Amniotic epithelial cell (primary cell): ENCODE measurements at places on chromosomes 3 and 15.

DNA sequence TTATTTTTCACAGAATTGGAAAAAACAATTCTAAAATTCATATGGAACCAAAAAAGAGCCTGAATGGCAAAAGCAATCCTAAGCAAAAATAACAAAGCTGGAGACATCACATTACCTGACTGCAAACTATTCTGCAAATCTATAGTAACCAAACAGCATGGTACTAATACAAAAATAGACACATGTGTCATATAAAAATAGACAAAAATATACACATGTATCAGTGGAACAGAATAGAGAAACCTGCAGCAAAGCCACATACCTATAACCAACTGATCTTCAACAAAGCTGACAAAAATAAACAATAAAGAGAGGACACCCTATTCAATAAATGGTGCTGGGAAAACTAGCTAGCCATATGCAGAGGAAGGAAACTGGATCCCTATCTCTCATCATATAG lies 259.6 kb downstream of the IGSF11 start:
- DNase-seq: no peak

- DNase-seq: no peak
These were observed 8.5 kb downstream of the CRELD1 start for GRCh38 chr3:9942164-9942563.

GRCh38 chr15:38682861-38683260 lies 118.2 kb upstream of the RASGRP1 start:
- DNase-seq: no peak

- no peak for DNase-seq
These were observed 289.1 kb downstream of the TIGIT start for GRCh38 chr3:114582929-114583328.

DNA sequence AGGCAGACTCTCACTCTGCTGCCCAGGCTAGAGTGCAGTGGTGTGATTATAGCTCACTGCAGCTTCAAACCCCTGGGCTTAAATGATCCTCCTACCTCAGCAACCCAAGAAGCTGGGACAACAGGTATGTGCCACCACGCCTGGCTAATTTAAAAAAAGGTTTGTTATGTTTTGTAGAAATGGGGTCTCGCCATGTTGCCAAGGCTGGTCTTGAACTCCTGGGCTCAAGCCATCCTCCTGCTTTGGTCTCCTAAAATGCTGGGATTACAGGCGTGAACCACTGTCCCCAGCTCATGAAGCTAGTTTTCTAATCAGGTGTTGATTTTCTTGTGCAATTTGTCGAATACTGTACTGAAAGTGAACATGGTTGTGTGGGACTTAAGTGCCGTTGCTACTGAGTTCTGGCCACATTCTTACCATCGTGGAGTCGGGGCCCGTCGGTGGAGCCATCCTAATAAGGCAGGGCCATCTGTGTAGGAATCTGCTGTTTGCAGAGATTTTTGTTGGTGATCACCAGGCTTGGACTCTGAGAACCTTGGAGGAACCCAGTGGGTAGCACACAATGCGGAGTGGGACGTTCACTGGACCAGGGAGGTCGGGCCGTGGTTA lies 193.2 kb downstream of the GOLGA6L6 start:
- DNase-seq: no peak

- DNase-seq: no peak
These were observed 100.0 kb upstream of the C3orf80 start for GRCh38 chr3:160125258-160125657.

GRCh38 chr3:72380711-72381493 lies 467.3 kb downstream of the SHQ1 start:
- no peak for DNase-seq

DNA sequence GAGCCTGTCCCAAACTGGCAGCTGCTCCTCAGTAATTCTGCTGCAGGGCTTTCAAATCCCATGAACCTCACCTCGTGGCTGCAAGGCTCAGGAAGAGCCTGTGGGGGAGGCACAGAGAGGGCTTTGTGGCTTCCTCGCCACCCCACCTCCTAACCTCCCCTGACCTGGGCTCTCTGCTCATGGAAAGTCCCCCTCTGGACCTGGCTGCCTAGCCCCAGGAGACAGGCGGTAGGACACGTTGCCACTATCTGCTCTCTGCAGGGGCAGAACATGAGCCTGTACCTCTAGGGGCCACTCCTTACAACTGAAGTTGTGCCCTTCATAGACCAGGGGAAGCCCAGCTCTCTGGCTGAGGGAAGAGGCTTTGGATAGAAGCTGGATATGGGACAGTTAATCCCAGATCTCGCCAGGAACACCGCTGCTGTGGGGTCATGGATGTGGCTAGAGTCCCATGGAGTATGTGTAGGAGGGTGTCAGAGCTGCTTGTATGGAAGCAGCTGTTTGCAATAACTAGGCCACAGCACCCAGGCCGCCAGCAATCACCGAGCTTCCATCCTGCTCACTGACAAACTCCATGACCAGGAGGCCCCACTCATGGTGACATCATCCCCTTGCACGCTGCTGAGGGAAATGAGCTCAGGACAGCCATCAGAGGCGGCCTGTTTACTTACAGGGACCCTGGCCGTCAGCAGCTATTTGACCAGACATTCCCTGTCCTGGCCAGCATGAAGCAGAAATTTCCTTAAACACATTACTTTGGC lies 34.0 kb upstream of the CILP start:
- peak; percentile 79 for DNase-seq

DNA sequence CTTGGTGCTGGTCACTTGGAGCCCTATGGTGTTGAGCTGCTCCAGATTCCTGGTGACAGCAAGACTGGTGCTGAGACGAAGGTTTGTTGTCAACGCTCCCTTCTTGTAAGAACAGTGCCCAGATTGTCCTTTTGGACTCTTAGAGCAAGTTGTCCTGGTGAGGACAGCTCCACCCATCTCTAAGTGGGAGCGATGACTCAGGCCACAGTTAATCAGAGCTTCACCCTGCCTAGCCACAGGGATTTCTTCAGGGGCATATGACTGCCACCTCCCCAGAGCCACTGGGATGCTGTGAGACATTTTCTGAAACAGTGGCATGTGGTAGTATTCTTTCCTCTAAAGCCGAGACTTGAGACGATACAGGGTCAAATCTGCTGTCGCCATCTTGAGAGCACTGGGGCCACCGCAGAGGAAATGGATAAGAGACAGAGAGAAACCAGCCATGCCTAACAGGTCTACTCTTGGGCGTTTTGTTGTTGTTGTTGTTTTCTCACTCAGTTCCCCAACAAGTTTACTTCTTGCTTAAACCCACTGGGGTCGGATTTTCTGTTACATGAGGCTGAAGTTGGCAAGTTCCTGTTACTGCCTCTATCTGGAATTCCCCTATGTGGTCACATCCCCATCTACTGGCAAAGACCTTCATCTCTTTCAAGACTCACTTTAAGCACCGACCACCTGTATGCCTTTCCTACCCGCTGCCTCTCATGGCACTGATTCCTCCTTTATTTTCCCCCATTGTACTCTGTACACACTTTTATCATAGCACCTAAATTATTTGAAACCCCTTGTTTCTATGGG lies 16.0 kb upstream of the PCOLCE2 start:
- DNase-seq: peak; percentile 29

DNA sequence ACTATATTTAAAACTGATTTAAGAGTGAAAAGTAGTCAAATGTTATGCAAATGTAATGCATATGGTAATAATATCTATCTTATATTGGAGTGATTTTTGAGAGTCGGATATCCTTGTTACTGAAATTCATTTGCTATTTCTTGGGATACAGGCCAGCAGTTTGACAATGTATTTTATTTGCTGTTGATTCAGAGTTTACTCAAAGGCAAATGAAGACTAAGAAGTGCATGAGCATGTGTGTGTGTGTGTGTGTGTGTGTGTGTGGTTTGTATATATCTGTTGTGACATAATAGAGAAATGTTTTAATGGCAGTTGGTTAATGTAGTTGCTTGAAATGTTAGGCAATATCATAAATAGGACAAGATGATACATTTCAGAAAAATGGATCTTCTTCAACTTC lies 39.0 kb downstream of the UNC13C start:
- DNase-seq: no peak
